ENCODE measurements at places on chromosomes 3 and 15.

DNA sequence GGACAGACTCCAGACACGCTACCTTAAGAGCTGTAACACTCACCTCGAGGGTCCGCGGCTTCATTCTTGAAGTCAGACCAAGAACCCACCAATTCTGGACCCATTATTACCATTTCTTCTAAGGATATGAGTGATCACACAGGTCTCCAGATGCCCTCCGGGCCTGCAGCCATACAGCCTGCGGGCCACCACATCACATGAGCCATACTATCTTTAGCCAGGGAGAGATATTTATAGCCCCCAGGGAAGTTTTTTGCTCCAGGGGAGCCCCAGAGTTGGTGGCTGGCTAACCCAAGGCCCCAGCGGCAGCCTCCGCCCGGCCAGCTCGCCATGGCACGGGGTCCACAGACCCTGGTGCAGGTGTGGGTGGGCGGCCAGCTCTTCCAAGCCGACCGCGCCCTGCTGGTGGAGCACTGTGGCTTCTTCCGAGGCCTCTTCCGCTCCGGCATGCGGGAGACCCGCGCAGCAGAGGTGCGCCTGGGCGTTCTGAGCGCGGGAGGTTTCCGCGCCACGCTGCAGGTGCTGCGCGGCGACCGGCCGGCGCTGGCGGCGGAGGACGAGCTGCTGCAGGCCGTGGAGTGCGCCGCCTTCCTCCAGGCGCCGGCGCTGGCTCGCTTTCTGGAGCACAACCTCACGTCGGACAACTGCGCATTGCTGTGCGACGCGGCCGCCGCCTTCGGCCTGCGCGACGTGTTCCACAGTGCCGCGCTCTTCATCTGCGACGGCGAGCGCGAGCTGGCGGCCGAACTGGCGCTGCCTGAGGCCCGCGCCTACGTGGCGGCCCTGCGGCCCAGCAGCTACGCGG is at the start of gene KBTBD13:
KBTBD13 (plus strand) TSS at position 261 of the 805 bp plus-strand sequence; CDS start at position 331, 70 bp downstream.
- no peak for DNase-seq

DNA sequence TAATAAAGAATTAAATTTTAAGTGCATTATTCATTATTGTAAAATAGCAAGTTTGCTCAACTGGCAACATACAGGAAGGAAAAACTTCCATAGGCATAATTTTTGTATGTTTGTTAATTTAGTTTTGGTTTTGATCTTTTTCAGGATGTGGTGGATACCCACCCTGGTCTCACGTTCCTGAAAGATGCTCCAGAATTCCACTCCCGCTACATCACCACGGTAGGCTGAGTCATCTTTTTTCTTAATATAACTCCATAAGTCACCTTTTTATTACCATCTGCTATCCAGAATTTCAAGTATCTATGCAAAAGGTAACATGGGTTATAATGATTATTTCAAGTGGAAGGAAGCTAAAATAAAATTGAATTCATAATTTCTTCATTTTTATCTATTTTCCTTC is 104.8 kb downstream of the PPP2R3A start:
- DNase-seq, result no peak

DNA sequence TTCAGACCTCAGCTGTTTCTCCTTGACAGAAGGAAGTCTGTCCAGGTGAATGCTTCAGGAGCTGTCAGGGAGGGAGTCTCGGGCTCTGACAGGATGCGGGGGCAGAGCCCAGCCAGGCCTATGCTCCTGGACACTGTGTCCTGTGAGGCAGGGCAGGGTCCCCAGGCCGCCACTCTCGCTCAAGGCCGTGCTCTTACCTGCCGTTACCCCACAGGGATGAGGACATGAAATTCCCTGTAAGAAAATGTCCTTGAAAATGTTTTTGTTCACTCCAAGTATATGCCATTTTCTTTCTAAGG is 63.9 kb downstream of the BOC start:
- DNase-seq, result no peak

DNA sequence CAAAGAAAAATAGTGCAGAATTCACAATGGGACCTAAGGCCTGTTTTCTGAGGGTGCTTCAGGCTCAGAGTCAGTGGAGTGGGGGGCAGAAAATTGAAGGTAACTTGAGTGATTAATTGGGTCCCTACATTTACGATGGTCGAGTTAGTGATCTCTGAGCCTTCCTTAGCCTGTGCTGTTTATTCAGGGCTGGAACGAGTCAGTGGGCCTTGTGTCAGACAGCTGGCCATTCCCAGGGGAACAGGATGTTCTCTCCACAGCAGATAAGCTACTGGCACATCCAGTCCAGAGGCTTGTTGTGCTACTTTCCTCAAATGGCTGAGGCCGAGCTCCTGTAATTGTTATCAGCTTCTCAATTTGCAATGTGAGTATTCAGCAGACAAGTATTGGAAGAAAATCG is 29.2 kb upstream of the CNTN3 start:
- DNase-seq, result peak; percentile 20

DNA sequence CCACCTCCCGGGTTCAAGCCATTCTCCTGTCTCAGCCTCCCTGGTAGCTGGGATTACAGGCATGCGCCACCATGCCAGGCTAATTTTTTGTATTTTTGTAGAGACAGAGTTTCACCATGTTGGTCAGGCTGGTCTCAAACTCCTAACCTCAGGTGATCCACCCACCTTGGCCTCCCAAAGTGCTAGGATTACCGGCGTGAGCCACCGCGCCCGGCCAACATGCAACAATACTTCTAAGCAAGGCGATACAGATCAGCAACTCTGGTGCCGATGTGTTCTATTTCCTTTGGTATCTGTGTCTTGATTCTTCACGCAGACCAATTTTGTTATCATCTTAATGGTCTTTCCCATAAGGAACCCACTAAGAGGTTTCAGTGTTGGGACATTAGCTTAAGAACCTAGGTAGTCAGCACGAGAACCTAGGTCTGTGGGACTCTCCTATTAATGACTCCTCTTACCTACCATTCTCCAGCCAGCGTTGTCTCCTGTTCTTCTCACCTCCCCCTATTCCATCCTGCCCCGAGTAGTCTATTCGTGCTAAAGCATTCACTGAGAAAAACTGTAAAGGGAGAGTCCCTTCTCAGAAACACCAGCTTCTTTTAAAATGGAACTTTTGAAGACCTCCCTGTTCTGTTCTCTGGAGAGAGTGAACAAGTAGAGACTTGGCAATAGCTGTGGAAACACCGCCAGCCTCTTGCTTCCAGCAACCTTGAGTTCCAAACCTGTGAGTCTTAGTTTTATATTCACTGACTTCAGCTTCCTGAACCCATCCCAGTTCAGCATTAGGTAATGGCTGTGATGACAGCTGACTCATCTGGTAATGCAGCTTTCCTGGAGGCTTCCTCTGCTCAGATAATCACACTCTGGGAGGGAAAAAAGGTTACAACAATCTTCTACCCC is 61.2 kb downstream of the TSC22D2 start:
- no peak for DNase-seq

- no peak for DNase-seq
These were observed 18.7 kb downstream of the SIAH2 start for GRCh38 chr3:150744041-150744918.

DNA sequence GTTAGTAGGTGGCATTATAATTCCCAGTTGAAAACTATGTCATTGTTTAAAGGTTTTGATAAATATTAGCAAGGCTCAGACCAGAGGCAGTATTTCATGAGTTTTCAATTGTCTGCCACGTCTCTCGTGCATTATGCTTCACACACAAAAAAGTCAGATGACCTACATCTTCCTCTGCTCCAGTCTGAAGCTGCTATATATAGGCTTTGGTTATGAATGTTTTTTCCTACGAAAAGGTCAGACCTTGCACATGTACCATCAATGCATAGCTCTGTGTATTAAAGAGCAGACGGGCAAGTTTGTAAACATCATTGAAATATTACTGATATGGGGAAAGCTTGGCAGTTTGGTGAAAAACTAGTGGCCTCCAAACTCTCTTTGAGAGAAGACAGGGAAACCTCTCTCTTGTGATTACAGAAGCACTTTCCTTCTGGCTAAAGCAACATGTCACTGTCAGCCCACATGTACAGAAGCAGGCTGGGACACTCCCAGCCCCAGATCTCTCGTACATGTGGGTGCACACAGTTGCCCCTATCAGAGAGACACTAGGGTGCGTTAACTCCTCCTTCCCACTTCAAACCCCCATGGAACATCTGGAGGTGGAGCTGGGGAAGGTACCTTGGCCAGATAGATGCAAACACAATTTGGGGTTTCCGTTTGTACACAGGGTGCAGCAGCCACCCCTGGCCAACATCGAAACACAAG is 184.0 kb upstream of the BCL6 start:
- DNase-seq, result no peak

GRCh38 chr3:134029734-134030378 is at the start of gene SLCO2A1:
SLCO2A1 (minus strand) TSS chr3:134029925; CDS start chr3:134029802, 123 bp downstream.
- DNase-seq, result no peak

GRCh38 chr15:35023804-35024203 is 35.7 kb upstream of the ZNF770 start:
- DNase-seq, result no peak
